ENCODE measurements at places on chromosomes 5 and 9.

DNA sequence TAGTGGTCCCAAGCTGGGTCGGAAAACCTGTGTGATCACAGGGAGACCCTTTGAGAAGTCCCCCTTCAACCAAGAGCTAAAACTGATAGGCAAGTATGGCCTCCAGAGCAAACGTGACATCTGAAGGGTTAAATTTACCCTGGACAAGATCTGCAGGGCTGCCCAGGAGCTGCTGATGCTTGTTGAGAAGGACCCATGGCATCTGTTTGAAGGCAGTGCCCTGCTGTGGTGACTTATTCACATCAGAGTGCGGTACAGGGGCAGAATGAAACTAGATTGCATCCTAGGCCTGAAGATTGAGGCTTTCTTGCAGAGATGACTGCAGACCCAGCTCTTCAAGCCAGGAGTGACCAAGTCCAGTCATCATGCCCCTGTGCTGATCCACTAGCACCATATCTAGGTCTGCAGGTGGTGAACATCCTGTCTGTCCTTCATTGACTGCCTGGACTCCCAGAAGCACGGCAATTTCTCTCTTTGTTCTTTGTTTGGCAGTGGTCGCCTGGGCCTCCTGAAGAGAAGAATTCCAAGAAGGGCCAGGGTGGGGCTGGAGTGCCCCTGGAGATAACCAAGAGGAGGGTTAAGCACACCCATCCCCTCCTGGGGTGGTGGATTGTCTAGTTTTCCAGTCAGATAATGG lies 25.7 kb upstream of the CHD1 start:
- DNase-seq = no peak

DNA sequence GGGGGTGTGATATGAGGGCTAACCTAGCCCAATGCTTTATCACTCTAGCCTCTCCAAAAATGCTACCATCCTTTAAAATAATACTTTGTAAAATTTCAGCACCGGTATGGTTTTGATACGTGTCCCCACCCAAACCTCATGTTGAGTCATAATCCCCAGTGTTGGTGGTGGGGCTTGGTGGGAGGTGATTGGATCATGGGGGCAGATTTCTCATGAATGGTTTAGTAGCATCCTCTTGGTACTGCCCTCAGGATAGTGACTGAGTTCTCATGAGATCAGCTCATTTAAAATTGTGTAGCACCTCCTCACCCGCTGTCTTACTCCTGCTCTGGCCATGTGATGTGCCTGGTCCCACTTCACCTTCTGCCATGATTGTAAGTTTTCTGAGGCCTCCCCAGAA lies 35.0 kb upstream of the ANKH start:
- no peak for DNase-seq

- peak; percentile 7 for DNase-seq
Measured at GRCh38 chr5:161547406-161547737, 847 bp upstream of the GABRB2 start.

- peak; percentile 65 for DNase-seq
Measured at GRCh38 chr5:170638454-170639220, 134.8 kb downstream of the KCNIP1 start.

DNA sequence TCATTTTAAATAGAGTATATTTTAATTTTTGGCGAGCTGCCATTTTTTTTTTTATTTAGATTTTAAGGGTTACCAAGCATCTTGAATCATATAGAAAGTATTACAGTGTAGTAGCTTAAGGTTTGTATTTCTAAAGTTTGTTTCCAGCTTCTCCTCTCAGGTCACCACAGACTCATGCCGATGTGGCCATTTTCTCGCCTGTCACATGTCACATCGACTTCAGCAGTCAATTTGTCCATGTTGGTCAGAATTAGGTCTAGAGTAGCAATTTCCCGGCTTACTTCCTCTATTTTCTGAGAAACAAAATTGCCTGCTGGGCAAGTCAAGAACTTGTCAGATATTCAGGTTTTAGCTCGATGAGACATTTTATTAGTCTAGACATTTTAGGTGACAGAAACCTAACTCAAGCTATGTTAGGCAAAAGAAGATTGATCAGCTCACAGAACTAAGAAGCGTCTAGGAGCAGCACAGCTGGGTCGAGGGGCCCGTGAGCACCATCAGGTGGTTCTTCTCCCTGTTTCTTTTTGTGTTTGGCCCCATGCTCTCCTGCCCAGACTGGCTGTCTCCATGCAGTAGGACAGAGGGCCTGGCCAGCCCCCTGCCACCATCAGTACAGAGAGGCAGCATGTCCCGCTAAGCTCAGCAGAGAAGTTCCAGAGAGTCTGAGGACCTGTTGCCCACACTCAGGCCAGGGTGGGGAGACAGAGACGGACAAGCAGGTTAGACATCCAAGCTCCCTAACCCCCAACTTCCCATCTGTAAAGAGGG lies 48.4 kb upstream of the AFAP1L1 start:
- DNase-seq = no peak

DNA sequence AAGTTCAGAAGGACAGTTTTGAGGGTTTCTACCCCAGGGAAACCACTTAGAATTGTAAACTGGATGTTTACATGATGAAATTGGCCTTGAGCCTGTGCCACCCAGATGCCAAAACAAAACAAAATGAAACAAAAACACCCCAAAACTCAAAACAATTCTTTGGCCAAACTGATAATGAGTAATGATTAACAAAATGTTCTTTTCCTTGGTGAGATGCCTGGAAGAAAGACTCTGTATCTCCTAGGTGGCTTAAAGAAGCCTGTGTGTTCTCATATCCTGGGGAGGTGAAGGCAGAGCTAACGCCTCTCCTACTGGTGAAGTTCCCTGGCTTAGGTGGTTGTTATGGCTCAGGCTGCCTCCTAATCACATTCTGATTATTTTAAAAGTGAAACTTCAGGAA lies 120.5 kb downstream of the NPR3 start:
- DNase-seq = no peak

DNA sequence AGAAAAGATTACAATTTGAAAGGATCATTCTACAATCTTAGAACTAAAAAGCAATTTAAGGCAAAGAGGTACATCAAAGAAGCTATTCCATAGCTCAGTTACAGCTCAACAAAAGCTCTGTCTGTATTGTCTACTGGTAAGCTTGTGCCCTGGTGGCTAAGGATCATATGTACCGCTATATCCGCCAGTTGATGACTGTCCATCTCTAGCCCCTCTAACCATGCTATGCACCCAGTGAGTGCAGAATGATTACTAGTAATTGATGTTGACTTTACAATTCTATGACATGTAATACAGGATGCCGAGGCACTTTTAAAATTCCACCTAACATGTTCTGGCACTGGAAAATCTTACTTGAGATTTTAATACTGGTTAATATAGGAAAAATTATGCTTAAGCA lies 13.1 kb downstream of the LOX start:
- peak; percentile 21 for DNase-seq

GRCh38 chr9:116175614-116176013 lies 22.0 kb downstream of the PAPPA start:
- DNase-seq = no peak

- peak; percentile 50 for DNase-seq
Measured at GRCh38 chr5:43042176-43042625, 2.1 kb upstream of the ANXA2R start.

- DNase-seq = no peak
Measured at GRCh38 chr5:177003649-177004048, 2.9 kb downstream of the UIMC1 start.

- DNase-seq = no peak
Measured at GRCh38 chr5:95686651-95687050, 3.9 kb upstream of the SPATA9 start.

All from NCI-H82 (cell line).